Endothelial cell (in vitro differentiated cells): ENCODE measurements at places on chromosomes 6 and 20. TPM values are rescaled to one million over a fixed set of nuclear protein-coding genes. Genes with fewer than 3 reads are reported as not detected.

Gene SRMS
- total RNA-seq: not detected

Gene MCCD1
- not detected for total RNA-seq

Gene KCNG1
- 4.4 TPM for total RNA-seq

Gene FAM209B
- total RNA-seq: 0.56 TPM

Gene OOEP
- total RNA-seq: not detected

Gene INSM1
- not detected for total RNA-seq

Gene FNDC1
- total RNA-seq: 1.2 TPM

Gene KIF6
- total RNA-seq: 0.46 TPM

Gene PAK5
- total RNA-seq: 0.10 TPM

Gene RIMS1
- 1.8 TPM for total RNA-seq

Gene KCNK16
- total RNA-seq: not detected

Gene CDC25B
- total RNA-seq: 10.4 TPM

Gene TMEM14B
- total RNA-seq: 52.6 TPM

Gene POPDC3
- total RNA-seq: 5.2 TPM
